ENCODE measurements at places on chromosomes 13 and 19. TPM values are rescaled to one million over a fixed set of nuclear protein-coding genes. Genes with fewer than 3 reads are reported as not detected.

DNA sequence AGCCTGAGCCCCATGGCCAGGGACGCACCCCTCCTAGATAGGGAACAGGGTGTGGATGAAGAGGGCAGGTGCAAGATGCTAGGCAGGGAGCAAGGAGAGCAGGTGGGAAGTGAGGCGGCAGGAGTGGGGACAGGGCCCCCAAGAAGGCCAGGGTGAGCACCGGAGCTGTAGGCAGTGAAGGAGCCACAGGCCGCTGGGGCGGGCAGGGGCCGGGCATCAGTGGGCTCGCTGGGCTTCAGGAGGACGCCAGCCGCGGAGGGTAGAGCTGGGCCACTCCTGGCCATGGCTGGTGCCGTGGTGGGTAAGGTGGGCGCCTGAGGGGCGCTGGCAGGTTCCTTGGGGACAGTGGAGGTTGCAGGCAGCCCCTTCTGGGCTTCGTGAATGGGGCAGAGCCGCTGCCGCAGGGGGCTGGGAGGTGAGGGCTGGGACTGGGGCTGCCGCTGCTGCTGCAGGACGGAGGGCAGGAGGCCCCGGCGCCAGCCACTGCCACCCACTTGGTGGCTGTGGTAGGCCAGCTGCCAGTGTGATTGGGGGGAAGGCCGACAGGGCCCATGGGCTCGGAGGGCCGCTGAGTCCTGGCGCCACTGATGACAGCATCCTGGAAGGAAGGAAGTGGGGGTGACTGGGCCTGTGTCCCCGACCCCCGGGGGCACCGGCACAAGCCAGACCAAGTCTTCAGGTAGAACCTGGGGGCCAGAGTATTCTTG, 2.1 kb downstream of the NKPD1 start:
- peaks cover 22% of the 10 kb centered on the region for H3K27me3 ChIP-seq
- no peak overlapping the region for H3K4me3 ChIP-seq
- DNase-seq = no peak
- no peaks in the 10 kb centered on the region for H3K36me3 ChIP-seq
- peaks cover 8% of the 10 kb centered on the region for H3K4me1 ChIP-seq

GRCh38 chr13:23995283-23996073, 98.2 kb upstream of the C1QTNF9B start:
- H3K36me3 ChIP-seq = no peaks in the 10 kb centered on the region
- H3K4me3 ChIP-seq = no peak overlapping the region
- H3K27me3 ChIP-seq = no peaks in the 10 kb centered on the region
- H3K27ac ChIP-seq = no peak overlapping the region
- H3K4me1 ChIP-seq = peaks cover 11% of the 10 kb centered on the region

GRCh38 chr13:84651288-84651687, 769.0 kb upstream of the SLITRK1 start:
- H3K36me3 ChIP-seq = no peaks in the 10 kb centered on the region
- H3K27ac ChIP-seq = peak overlapping the region; percentile 30
- H3K27me3 ChIP-seq = no peaks in the 10 kb centered on the region
- H3K4me1 ChIP-seq = no peaks in the 10 kb centered on the region

DNA sequence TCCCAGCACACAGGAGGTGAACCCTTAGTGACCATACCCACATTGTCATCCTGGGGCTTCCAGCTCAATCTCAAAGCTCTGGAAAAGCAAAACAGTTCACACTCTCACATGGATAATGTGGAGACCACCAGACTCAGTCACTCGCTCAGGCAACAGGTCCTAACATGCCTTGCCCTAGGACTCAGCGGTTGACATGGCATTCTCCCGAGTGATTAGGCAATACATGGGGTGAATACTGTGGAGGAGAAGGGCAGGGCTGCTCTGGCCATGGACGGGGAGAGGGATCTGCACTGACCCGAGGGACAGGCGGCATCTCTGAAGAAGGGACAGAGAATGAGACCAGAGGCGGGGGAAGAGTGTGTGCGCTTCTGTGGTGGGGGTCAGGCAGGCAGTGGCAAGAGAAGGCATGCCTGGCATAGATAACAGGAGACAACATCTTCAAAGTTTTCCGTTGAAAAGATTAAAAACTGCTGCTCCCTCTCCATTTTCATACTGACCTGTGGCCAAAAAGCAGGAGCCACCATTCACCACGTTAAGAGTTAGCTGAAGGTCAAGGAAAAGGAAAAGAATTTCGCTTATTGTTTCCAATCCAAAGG, 44.5 kb upstream of the EPHX3 start:
- H3K27me3 ChIP-seq = no peaks in the 10 kb centered on the region
- peaks cover 13% of the 10 kb centered on the region for H3K36me3 ChIP-seq
- peak overlapping the region; percentile 2 for H3K27ac ChIP-seq
- no peak overlapping the region for H3K4me3 ChIP-seq
- no peak for DNase-seq

CYSLTR2 gene
- polyA plus RNA-seq = not detected

- peaks cover 10% of the 10 kb centered on the region for H3K36me3 ChIP-seq
- H3K27me3 ChIP-seq = no peaks in the 10 kb centered on the region
- peaks cover 2% of the 10 kb centered on the region for H3K4me1 ChIP-seq
- peak within 1 kb of the TSS; percentile 80 for H3K27ac ChIP-seq
- H3K4me3 ChIP-seq = peak within 1 kb of the TSS; percentile 54
Measured at GRCh38 chr19:58572818-58573657, at the start of gene MZF1. Gene MZF1 (minus strand): TSS chr19:58573335. CDS start chr19:58571389, 1,946 bp downstream.

GRCh38 chr13:113053801-113054604, 51.6 kb upstream of the F7 start:
- no peak overlapping the region for H3K4me3 ChIP-seq
- H3K27ac ChIP-seq = no peak overlapping the region
- peaks cover 53% of the 10 kb centered on the region for H3K27me3 ChIP-seq
- DNase-seq = no peak
- no peaks in the 10 kb centered on the region for H3K36me3 ChIP-seq
- no peaks in the 10 kb centered on the region for H3K4me1 ChIP-seq

- no peak overlapping the region for H3K4me3 ChIP-seq
- DNase-seq = peak; percentile 31
- no peak overlapping the region for H3K27ac ChIP-seq
- peaks cover 6% of the 10 kb centered on the region for H3K4me1 ChIP-seq
- no peaks in the 10 kb centered on the region for H3K27me3 ChIP-seq
Measured at GRCh38 chr13:99218545-99218944, 17.9 kb downstream of the UBAC2 start.

HIF3A gene
- 0.02 TPM for polyA plus RNA-seq

GGN gene
- 0.65 TPM for polyA plus RNA-seq

CLEC17A gene
- 0.05 TPM for polyA plus RNA-seq

DNA sequence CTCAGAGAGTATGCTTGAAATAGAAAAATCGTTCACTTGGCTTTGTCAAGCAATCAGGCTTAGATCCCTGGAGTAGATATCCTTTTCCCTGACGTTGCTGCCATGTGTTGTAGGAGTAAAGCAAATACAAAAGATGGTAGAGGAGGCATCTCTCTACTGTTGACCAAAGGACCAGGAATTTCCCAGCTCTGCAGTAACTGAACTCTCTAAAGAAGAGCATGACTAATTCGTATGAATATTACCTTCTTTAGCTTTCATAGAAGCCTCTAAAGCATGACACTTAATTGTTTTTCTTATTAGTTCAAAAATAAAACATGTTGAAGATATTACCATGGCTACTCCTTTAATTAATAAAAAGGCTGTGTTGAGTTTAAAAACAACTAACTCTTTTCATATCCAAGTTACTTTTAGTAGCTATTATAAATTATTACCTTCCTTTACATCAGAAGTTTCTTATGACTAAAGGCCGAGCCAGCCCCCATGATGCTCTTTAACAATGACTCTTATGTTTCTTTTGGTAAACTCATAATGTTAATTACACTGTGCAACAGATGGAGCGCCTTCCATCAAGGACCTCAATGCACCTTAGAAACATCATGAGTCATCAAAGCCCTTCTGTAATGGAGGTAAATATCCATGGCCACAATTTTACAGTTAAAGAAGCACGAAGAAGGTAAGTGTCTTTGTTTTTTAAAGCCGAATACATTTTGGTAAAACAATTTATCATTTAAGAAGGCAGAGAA, 352.4 kb downstream of the KLF5 start:
- no peaks in the 10 kb centered on the region for H3K4me1 ChIP-seq
- peak; percentile 11 for DNase-seq
- H3K27me3 ChIP-seq = no peaks in the 10 kb centered on the region
- H3K36me3 ChIP-seq = no peaks in the 10 kb centered on the region
- no peak overlapping the region for H3K27ac ChIP-seq

DNA sequence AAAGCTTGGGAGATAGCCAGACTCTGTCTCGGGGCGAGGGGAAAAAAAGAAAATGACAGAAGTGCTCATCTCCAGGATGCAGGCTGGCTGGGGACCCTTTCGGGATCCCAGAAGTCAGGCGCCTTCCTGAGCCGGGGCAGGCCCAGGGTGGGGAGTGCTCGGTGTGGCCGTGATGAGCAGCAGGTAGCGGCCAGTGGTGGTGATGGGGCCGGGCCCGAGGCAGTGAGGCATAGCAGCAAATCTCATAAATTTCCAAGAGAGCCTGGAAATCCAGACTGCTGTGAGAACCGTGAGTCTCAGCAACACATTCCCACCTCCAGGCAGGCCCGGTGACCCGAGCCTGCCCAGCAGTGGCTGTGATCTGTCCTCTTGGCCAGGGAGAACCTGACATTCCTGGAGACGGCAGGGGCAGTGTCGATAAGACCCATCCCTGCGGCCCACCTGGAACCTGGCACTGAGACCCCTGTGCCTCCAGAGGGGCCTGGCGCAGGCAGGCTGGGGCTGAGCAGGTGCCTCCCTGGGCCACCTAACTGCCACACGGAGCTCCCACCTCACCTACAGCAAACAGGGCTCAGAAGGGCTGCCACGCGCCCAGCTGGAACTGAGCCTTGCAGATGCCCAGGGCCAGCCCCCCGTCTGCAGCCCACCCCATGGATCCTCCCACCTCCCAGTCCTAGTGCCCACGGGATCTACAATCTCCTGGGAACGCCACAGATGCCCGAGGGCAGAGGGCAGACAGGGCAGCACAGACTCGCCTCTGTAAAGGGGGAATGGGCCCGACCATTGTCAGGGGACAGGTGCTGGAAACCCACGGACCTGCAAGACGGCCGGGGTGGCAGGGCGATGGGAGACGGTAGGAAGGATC, 23.4 kb downstream of the IZUMO4 start:
- H3K4me3 ChIP-seq = no peak overlapping the region
- no peaks in the 10 kb centered on the region for H3K4me1 ChIP-seq
- H3K36me3 ChIP-seq = peaks cover 87% of the 10 kb centered on the region
- H3K27me3 ChIP-seq = no peaks in the 10 kb centered on the region
- H3K27ac ChIP-seq = no peak overlapping the region
- DNase-seq = no peak

ZFP82 gene
- polyA plus RNA-seq = 1.4 TPM

- H3K4me3 ChIP-seq = no peak overlapping the region
- peaks cover 41% of the 10 kb centered on the region for H3K4me1 ChIP-seq
- H3K36me3 ChIP-seq = 0 out of 2 replicates have a peak, but pooled peaks cover 1% of the 10 kb centered on the region
- no peaks in the 10 kb centered on the region for H3K27me3 ChIP-seq
Measured at GRCh38 chr19:18659281-18660050, 22.6 kb downstream of the KLHL26 start.

- no peak for DNase-seq
- H3K4me3 ChIP-seq = no peak overlapping the region
- no peaks in the 10 kb centered on the region for H3K4me1 ChIP-seq
- no peaks in the 10 kb centered on the region for H3K27me3 ChIP-seq
- H3K36me3 ChIP-seq = no peaks in the 10 kb centered on the region
- no peak overlapping the region for H3K27ac ChIP-seq
Measured at GRCh38 chr13:111595276-111595675, 274.8 kb downstream of the TEX29 start.

CLIP3 gene
- 28.7 TPM for polyA plus RNA-seq
